Stimulated activated CD4-positive, alpha-beta T cell treated with anti-CD3 and anti-CD28 coated beads, Interleukin-4, amount 100 ng/mL, for 1 hour (primary cell): ENCODE measurements at places on chromosomes 16 and 17.

DNA sequence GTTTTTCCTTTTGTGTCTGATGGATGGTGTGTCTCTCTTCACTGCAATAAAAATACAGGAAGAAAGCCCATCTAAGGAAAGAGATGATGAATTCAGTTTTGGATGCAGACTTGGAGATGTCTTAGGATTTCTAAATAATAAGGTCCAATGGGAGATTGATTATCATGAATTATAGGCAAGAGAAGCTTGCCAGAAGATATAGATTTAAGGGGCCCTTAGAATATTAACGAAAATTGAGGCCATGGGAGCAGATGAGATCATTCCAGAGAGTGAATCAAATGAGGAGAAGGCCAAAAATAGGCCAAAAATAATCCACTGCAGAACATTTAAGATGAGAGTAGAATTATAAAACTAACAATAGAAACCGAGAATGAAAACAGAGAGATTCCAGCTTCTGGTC lies 63.1 kb downstream of the KCNJ2 start:
- DNase-seq, result no peak

DNA sequence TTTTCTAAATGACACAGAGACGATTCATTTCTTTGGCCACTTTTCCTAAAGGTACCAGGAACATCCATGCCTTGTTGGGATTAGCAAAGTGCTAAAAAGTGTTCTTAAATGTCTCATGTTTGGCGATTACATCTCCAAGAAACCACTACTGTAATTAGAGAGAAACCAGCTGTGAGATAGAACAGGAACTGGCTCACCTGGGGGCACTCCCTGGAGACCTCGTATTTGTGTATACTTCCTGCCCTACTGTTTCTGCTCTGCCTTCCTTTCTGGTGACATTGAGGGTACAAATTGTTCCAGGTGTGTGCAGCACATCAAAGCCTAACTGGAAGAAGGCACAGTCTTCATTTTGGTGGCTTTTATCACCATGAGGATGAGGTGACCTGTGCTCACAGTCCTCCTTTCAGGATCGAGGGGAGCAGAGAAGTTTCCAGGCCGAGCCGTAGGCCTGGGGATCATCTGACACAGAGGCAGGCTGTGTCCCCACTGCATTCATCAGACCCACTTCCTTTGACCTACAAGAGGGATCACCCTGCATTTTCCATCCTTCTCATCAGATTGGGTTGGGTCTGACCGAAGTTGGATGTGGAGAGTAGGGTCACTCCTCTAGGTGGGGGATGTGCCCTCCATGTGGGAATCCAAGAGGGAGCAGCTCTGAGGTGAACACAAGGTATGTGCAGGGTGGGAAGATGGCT lies 23.7 kb downstream of the CCL4 start:
- DNase-seq, result no peak

DNA sequence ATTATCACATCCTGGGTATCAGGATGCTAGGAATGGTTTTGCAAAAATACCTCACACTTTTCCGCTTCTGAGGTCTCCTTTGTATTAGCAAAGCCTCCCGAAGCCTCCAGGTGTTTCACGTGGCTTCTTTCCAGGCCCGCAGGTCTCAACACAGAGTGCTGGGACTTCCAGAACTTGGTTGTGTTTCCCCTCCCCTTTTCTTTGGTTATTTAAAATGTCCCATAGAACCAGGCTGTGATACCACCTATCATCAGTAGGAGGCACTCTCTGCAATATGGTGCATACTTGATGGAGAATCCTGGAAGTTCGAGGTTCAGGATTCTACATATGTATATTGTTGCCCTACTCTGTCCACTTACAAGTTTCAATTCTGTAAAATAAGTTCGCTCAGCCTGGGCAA lies 28.8 kb downstream of the ATP2C2 start:
- no peak for DNase-seq

- no peak for DNase-seq
Measured at GRCh38 chr17:43718544-43718943, 40.0 kb downstream of the SOST start.

- no peak for DNase-seq
Measured at GRCh38 chr16:260326-260725, 15.4 kb downstream of the RGS11 start.

DNA sequence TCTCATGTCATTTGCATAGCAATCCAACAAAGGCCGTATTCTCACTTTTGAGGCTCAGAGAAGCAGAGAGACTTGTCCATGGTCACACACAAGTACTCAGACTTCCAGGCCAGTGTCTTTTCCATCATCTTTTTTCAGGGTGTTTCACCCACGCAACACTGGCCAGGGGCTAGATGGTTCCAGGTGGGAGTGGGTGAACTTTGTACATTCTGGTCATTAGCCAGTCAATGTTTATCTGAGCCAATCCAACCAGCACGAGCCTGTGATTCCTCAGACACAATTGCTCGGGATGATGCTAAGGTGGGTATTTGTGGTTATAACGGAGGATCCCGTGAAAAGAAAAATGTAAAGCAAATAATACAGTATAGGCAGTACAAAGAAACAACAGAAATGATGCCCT lies 56.3 kb downstream of the ZFHX3 start:
- DNase-seq, result no peak

GRCh38 chr17:76404976-76405563 lies 20.7 kb downstream of the SPHK1 start:
- no peak for DNase-seq

GRCh38 chr17:56447171-56447570 lies 146.3 kb upstream of the NOG start:
- DNase-seq, result no peak

- DNase-seq, result no peak
Measured at GRCh38 chr16:49216593-49216992, 65.0 kb downstream of the CBLN1 start.

GRCh38 chr17:37446027-37446426 lies 39.3 kb downstream of the TADA2A start:
- DNase-seq, result no peak

DNA sequence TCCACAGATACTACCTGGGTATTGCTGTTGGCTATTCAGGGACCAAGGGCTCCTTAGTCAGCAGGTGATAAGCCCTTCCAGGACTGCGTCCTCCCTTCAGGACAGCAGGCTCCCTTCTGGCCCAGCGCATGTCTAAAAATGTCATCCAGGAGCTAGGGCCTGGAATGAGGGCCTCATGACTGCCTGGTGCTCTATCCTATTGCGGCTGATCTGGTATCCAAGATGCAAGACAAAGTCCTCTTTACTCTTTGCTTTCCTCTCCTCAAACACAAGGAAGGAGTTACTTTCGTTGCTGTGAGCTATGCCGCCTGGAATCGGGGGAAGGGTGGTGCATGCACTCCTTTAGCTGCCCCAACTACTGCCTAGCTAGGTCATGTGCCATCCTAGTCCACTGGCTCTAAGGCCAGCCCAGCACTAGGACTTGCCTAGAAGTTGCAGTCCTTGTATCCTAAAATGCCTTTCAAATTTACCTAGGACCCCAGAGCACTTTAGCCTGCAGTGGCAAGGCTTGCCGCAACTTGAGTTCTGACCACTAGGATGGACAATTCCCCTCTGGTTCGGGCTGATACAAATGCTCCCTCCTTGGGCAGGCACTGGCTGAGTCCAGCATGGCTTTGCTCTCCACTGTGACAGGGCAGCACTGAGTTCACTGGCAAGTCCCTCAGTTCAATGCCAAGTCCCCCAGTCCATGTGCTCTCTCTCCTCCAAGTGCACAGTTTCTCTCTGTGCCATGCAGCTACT lies 10.1 kb upstream of the TMEM219 start:
- no peak for DNase-seq

DNA sequence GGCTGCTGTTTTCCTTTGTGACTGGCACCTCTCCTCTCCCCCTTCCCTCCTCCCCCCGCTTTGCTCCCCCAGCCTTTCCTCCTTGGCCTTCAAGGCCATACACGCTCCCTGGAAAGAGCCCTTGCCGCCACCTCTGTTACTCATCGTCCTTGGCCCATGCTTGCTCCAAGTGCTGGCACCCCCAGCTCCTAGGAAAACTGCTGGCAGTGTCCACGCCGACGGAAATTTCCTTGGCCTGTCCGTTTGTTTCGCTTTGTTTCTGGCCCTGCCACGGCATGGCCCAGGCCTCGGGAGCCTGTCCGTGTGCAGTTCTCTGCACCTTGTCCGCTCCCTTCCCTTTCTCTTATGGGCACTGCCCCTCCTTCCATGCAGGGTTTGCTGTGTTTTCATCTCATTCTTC lies 18.0 kb downstream of the CA5A start:
- DNase-seq, result no peak

DNA sequence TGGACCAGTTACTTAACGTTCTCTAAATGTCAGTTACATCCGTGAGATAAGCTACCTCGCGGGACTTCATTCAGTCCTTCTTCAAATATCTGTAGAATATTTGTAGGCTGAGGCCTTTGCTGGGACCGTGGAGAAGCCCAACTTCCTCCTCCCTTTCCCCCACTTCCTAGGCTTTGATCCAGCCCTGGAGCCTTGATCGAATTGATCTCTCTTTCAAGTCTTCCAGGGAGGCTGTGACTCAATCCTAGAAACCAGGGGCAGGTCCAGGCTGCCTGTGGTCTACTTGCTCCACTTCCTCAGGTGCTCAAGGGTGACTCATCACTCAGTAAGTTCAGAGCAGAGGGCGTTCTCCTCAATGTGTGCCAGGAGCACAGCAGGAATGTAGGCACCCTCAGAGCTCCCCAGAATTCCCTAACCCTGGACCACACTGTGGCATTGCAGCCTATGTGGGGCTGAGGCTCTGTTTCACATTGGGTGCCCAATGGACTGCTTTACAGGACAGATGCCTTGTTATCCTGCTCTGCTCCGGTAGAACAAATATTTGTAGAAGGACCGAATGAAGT lies 11.2 kb upstream of the CEP20 start:
- no peak for DNase-seq

- no peak for DNase-seq
Measured at GRCh38 chr17:39777534-39778365, 40.0 kb downstream of the GRB7 start.

- no peak for DNase-seq
Measured at GRCh38 chr17:16304830-16305229, 48.4 kb downstream of the CENPV start.

DNA sequence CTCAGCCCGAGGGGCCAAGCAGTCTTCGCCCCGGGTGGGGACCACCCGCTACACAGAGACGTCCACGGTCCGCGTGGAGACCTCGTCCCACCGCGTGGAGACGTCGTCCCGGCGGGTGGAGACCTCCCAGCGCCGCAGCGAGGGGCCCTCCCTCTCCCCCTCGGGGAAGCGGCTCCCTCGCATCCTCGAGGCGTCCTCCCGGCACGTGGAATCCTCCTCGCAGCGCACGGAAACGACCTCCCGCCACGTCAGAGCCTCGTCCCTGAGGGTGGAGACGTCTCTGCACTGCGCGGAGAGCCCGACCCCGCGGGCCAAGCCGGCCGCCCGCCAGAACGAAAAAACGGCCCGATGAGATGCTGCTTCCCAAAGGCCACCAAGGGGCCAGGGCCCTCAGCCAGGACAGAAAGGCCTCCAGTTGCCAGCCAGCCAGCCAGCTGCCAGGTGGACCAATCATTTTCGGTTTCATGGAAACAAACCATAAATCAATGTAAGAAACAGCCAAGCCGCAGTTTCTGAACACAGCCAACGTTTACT lies 424 bp downstream of the C17orf100 start:
- DNase-seq, result peak; percentile 41

GRCh38 chr17:8018436-8018835 lies 16.0 kb downstream of the GUCY2D start:
- no peak for DNase-seq

DNA sequence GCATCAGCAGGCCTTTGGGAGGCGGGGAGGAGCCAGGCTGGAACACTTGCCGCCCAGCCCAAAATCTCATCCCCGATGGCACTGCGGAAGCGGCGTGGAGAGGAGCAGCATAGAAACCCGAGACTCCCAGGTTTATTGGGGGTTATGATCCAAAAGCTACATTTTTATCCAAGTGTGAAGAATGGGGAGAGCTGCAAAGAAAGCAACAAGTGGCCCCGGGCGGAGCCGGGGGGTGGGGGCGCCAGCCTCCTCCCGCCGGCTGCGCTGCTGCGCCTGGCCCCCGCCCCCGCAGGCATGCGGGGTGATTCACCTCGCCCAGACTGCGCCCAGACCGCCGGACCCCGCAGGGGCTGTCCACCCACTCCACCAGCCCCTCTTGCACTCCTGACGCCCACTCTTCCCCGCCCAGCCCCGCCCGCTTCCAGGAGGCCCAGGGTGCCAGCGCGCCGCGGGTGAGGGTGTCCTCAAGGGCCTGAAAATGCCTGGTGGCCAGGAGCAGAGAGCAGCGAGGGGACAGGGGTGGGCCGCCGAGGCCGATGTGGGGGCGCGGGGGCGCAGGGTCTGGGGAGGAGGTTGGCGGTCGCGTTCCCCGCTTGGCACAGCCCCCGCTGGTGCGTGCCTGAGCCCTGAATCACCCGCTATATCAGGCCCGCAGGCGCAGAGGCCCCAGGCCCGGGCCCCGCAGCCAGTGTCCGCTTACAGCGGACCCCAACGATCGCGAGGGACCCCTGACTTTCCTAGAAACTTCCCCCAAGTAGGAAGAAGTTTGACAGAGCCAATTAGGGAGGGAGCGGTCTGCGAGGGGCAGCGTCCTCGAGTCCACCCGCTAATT lies 1.3 kb downstream of the CAVIN1 start:
- DNase-seq, result peak; percentile 23

GRCh38 chr17:71985111-71986039 lies 135.4 kb upstream of the SOX9 start:
- no peak for DNase-seq

DNA sequence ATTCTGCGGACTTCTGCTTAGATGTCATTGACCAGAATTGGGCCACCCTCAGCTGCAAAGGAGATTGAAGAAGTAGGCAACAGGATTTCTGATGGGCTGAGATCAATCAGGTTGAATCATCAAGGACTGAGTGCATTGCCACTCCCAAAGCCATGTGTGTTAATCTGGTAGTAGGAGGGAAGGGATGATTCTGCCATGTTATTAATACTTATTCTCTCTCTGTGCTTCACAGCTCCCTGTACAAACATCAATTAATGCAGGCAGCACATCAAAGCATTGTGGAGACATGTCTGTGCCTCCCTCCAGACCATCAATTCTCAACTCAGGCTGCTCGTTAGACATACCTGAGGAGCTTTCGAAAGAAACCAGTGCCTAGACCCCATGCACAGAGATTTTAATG lies 11.6 kb downstream of the LRRC3C start:
- no peak for DNase-seq

GRCh38 chr16:84453061-84453752 lies 51.3 kb downstream of the MEAK7 start:
- no peak for DNase-seq
